ENCODE measurements at places on chromosomes 6 and 20.
A peak's percentile ranks its signal among the peaks of the same experiment; 100 is the strongest.

DNA sequence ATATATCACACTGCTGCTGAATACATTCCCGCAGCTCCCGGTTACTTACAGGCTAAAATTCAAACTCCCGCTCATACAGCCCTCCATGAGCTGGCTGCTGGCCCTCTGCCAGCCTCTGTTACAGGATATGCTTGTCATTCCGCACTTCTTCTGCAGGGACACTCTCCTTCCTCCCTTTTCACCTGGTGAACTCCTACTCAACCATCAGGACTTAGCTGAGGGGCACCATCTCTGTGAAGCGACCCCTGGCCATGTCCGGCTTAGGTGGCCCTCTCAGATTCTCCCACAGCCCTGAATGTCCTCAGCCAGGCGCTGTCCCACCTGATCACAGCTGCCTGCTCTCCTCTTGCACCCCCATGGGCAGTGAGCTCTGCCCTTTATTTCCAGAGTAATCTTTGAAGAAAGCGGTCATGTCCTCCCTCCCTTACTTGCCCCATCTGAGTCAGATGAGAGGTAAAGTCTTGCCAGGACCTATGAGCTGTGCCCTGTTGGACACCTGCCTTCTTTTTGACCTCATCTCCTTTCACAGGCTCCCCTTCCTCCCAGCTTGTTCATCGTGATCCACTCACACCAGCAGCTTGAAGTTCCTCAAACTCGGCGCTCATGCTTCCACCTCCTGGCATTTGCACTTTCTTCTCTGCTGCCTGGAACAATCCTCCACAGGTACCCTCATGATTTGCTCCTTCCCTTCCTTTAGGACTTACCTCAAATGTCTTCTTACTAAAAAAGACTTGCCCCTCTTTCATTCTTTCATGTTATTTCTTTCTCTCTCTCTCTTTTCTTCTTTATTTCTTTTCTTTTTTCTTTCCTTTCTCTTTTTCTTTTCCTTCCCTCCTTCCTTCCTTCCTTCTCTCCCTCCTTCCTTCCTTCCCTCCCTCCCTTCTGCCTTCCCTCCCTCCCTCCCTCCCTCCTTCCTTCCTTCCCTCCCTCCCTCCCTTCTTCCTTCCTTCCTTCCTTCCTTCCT lies 5.6 kb downstream of the CYP24A1 start:
- no peak for DNase-seq

- DNase-seq, result no peak
These were observed 191.6 kb downstream of the DST start for GRCh38 chr6:56450882-56451739.

GRCh38 chr6:150146436-150146835 lies 3.6 kb downstream of the PPP1R14C start:
- DNase-seq, result no peak

- no peak for DNase-seq
These were observed 54.5 kb downstream of the KCNB1 start for GRCh38 chr20:49427751-49428518.

GRCh38 chr6:149264629-149265028 lies 52.9 kb upstream of the TAB2 start:
- no peak for DNase-seq

- no peak for DNase-seq
These were observed 401.6 kb upstream of the PLCB4 start for GRCh38 chr20:8667306-8667705.

DNA sequence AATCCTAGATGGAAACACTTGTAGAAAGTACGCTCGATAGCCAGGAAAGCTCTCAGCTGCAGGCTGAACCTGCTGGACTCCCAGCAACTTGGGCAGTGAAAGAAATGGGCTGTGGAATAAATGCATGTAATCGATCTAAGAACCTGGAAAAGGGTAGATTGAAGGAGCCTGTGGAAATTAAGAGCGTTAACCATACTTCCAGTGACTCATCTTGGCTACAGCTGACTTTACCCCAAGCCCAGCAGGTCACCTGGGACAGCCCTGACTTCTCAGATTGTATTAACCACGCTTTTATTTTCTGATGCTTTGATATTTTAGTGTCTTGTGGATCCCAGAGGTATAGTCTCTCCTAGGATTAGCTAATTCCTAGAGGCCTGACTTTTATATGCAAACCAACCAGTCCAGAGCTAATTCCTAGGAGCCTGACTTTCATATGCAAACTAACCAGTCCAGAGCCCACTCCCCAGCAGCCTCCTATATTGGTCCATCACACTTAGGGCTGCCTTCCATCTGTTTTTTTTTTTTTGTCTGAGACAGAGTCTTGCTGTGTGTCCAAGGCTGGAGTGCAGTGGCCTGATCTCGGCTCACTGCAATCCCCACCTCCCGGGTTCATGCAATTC lies 86.3 kb downstream of the GMPR start:
- no peak for DNase-seq

DNA sequence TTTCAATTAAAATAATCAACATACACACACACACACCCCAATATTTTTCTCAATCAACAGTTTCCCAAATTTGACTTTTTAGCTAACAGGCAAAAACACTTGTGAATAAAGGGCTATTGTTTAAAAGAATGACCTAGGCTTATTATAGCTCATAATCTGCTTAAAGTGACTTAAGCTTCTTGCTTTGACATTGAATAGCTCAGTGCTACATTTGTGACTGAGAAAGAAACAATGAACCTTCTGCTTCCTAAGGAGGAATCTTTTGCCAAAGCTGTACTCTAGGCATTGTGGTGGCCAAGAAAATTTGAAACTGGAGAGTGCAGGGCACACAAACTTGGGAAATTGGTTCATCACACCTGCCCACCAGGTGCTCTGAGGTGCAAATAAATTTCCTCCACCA lies 282.0 kb downstream of the SYNE1 start:
- no peak for DNase-seq

DNA sequence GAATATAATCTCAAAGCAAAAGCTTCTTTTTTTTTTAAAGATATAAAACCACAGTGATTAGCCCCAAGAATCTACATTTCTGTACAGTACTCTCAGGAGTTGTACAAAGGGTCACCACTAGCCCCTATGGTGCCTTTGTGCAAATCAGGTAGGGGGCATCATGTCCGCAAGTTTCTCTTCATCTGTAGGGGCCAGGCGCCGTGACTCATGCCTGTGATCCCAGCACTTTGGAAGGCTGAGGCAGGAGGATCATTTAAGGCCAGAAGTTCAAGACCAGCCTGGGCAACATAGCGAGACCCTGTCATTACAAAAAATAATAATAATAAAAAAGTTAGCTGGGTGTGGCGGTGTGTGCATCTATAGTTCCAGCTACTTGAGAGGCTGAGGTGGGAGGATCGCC lies 63.9 kb downstream of the ZMYND8 start:
- no peak for DNase-seq

DNA sequence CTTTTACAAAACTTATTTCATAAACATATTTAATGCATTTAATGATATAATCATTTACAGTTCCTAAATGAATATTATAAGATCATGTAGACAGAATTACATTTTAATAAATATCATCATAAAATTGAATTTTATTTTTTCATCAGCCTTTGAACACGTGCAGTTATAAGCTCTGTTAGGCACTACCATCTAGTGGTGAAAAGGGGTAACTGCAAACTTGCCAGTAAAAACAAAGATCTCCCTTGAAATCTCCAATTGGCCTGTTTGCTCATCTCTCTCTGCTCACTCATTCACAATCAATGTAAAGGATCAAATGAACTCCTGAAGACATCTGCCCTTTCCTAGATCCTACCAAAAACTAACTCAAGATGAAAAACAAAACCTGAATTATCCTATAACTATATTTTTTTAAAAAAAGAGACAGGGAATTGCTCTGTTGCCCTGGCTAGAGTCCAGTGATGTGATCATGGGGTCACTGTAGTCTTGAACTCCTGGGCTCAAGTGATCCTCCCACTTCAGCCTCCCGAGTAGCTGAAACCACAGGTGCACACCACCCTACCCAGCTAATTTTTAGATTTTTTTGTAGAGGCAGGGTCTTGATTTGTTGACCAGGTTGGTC lies 31.7 kb downstream of the SAMHD1 start:
- peak; percentile 84 for DNase-seq

DNA sequence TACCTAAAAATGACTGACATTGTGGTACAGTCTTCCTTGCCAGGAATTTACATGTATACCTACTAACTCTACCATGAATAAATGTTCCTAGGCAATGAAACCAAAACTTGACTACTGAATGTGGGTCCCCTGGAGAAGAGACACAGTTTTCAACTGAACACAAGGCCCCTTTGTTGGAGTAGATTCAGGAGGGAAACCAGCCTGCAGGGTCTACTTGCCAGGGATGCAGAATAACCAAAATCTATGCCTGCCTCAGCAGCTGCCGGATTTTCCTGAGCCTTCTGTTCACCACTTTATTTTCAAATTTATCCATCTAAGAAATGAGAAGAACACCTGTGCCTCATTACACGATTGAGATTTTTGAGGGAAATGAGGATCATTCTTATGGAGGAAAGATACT lies 211.9 kb downstream of the GRM1 start:
- no peak for DNase-seq

GRCh38 chr6:144617191-144617590 lies 332.1 kb downstream of the UTRN start:
- no peak for DNase-seq

- DNase-seq, result no peak
These were observed 151.5 kb upstream of the MLIP start for GRCh38 chr6:53959717-53960116.

GRCh38 chr6:38703949-38704590 lies 1.1 kb upstream of the GLO1 start:
- DNase-seq, result no peak

DNA sequence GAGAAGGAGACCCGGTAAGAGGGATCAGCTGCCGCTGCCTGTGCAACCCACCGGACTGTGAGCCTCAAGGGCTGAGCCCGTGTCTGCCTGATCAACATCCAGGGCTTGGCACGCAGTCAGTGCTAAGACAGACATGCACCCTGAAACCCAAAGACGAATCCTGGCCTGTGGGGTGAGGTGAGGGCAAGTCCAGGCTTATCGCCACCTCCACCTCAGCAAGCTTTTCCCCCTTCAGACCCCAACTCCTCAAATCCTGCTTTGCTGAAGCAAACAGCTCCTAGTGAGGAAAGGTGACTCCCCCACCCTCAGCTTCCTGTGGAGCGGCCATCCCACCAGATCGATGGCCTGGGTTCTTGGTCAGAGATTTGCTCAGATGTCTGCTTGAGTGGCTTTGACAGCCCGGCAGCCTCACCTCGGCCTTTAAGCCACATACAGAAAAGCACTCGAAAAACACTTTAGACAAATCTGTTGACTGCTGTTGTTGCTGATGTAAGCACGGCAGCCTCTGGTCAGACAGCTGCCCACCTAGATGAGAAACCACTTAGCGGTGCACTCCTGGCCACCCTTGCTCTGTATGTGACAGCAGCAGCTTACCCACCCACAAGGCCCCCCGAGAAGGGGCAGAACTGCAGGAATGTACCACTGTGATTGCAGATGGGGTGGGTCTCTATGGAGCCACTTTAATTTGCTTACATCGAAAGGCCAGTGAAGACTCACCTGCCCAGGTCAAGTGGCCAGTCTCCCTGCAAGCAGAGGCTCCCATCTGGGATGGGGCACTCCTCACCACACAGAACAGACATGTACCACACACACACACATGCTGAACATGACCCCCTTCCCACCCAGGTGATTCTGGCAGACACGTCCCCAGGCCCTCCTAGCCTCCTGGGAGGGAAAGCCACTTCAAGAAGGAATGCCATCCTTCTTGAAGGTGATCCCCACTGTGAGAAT lies 14.8 kb downstream of the MTCH1 start:
- DNase-seq, result no peak

- no peak for DNase-seq
These were observed 45.7 kb downstream of the RNASET2 start for GRCh38 chr6:166910601-166911000.

- no peak for DNase-seq
These were observed 30.5 kb downstream of the FAM8A1 start for GRCh38 chr6:17630511-17631073.

GRCh38 chr6:157459327-157459726 lies 78.3 kb downstream of the ZDHHC14 start:
- no peak for DNase-seq

DNA sequence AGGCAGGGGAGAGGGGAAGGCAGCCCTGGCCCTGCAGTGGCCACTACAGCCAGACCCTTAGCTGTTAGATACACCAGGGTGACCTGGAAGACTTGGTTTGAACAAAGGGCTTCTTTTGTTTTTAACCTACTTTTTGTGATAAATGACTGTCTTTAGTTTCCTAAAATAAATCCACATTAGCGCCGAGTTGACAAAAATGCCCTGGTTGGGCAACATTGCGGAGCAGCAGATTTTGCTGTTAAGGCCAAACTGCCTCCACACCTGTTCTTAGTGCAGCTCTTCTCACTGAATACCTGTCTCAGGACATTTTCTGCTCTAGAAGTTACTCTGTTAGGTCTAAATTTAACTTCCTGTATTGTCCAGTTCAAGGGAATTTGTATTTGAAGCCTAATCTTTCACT lies 42.7 kb downstream of the FAM50B start:
- no peak for DNase-seq

DNA sequence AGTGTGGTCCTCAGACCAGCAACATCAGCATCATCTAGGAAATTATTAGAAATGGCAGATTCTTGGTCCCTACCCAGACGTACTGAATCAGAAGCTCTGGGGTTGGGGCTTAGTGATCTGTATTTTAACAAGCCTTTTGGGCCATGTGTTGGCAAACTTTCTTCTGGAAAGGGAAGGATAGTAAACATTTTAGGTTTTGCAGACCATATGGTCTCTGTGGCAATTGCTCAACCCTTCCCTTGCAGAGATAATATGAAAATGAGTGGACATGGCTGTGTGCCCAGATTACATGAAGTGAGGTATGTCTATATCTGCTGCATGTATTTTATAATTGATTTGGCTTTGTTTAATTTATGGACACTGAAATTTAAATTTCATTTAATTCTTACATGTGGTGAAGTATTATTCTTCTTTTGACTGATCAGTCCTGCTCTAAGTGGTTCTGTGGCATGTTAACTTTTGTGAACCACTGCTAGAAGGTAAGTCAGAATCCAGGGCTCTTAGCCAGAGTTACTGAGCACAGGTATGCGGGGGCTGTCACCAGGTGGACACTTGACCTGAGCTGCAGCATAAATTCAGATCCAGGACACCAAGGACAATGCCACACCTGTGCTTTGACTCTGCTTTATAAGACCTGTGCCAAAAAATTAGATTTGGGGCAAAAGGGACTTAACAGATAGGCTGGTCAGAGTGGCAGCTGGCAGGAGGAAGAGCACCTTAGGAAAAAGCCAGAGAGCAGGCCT lies 43.2 kb downstream of the LY86 start:
- DNase-seq, result peak; percentile 14

DNA sequence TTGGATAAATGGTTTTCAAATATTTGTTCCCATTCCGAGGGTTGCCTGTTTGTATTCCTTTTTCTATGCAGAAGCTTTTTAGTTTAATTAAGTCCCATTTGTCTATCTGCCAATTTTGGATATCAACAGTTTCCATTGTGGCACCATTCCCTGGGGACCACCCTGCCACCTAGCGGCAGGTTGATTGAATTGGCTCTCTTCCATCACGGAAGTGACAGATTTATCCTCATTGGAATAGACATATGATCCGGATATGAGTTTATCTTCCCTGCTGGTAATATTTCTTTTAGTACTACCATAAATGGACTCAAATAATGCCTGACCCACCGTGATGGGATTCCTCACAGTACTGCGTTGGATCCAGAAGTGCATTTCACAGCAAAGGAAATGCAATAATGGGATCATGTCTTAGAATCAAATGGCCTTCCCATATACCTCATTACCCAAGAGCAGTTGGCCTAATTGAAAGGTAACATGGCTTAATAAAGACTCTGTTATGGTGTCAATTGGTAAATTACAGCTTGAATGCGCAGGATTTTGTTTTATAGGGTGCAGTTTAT lies 327.0 kb downstream of the BMP2 start:
- peak; percentile 44 for DNase-seq

- no peak for DNase-seq
These were observed 4.5 kb upstream of the PLAGL1 start for GRCh38 chr6:144012534-144012933.

GRCh38 chr6:30590509-30590908 lies 19.3 kb downstream of the ABCF1 start:
- DNase-seq, result no peak
